ENCODE measurements at places on chromosomes 2 and 18. TPM values are rescaled to one million over a fixed set of nuclear protein-coding genes. Genes with fewer than 3 reads are reported as not detected.

The AMER3 gene
- total RNA-seq = not detected

The MYOM1 gene
- total RNA-seq = 0.41 TPM

The SCTR gene
- not detected for total RNA-seq

GRCh38 chr2:158319269-158319668, 137.3 kb downstream of the CCDC148 start:
- DNase-seq = no peak

GRCh38 chr2:28370354-28370753, 22.3 kb upstream of the FOSL2 start:
- no peak for DNase-seq
